ENCODE measurements at places on chromosomes 11 and 22. TPM values are rescaled to one million over a fixed set of nuclear protein-coding genes. Genes with fewer than 3 reads are reported as not detected.

Gene GAL
- 0.74 TPM for total RNA-seq

Gene MSANTD4
- 34.4 TPM for total RNA-seq

Gene ARHGAP1
- total RNA-seq, result 35.4 TPM

Gene DAGLA
- total RNA-seq, result 4.4 TPM

Gene MPZL3
- total RNA-seq, result 7.3 TPM

Gene NRIP3
- total RNA-seq, result 1.2 TPM

Gene OR10D3
- not detected for total RNA-seq

Gene CABP4
- total RNA-seq, result 1.0 TPM

Gene OR5P2
- total RNA-seq, result not detected

Gene KRTAP5-7
- not detected for total RNA-seq

Gene SERPING1
- 0.19 TPM for total RNA-seq

Gene FOSL1
- total RNA-seq, result 4.9 TPM

Gene SLC43A3
- total RNA-seq, result 101 TPM

Gene ABCC8
- total RNA-seq, result not detected

Gene TIGD3
- 0.23 TPM for total RNA-seq

Gene MAJIN
- total RNA-seq, result 0.17 TPM

Gene UFD1
- total RNA-seq, result 105 TPM
